ENCODE measurements at places on chromosomes 4 and X. TPM values are rescaled to one million over a fixed set of nuclear protein-coding genes. Genes with fewer than 3 reads are reported as not detected.

GBA3 gene
- not detected for polyA plus RNA-seq

CD38 gene
- 0.14 TPM for polyA plus RNA-seq

PPARGC1A gene
- polyA plus RNA-seq: 0.60 TPM

GRCh38 chrX:49072712-49073095, 1.1 kb downstream of the PRAF2 start:
- DNase-seq: no peak

DNA sequence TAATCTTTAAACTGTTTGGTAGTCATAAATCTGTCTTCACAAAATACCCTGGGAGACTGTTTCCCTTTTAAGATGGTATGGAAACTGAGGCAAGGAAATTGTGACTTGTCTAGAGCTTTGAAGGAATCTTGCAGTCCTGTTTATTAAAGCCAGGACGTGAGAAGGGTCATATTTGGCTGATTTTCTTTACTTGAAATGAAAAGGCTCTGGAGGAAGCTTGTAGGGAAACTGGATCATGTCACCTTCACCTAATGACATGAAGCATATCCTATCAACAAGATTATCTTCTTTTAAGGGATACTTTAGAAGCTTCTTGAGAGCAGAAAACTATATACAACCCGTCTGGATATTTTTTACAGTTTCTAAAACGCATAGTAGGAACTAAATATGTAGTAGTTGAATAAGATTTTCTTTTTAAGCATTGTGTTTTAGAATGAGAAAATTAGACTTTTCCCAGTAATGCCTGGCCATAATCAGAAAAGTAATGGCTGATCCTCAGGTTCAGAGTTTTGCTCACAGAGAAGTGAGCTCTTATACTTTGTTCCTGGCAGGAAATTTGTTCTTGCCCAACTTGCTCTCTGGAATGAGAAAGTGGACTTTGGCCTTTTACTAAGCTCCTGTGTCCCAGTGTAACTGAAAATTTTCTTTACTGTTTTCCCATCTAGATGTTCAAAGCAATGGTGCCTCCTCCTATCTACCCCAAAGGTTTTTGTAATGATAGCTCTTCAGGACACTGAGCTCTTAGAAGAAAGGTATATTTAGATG, 136.8 kb upstream of the AFF2 start:
- DNase-seq: no peak

DNA sequence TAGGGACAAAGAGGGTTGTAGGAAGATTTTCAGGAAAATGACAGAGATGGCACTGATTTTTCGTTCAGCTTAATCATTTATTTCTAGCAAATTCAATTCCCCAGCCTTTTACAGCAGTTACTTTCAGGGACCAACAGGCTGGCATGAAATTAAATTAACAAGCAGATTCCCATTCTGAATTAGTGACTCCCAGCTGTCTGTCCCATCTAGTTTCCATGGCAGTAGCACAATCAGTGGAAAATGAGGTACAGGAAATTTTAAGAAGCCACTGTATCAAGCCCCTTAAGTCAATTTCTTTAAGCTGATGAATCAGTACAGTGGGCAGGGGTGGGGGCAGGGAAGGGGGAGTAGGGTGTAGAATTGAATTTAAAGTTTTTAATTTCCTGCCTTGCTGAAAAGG, 121.1 kb upstream of the TEX13C start:
- DNase-seq: no peak

GRCh38 chrX:41808047-41808446, 84.1 kb downstream of the GPR82 start:
- DNase-seq: no peak
